Renal cortex interstitium (tissue), 15 donors: ENCODE measurements at places on chromosomes 12 and 14.

DNA sequence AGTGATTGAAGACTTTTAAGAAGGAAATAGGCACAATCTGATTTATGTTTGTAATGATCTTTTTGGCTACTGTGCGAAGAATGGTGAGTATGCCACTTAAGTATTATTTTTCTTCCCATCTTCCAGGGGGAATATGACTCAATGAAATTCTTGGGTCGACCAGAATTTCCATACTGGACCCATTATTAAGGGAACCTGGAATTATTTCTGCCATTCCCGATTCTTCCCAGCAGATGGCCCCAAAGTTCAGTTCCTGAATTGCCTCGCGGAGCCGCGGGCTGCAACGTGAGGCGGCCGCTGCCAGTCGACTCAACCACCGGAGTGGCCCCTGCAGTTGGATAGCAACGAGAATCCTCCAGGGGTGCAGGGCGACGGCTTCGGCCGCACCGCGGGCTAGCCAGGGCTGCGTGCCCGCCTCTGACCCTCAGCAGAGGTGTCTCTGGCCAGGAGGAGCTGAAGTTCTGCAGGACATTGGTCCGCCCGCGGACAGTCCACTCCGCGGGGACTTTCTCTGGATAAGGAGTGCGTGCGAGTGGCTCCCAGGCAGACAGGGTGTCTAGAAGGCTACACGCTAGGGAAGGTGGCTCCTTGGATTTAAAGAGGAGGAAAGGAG lies 628 bp upstream of the TSHR start:
- DNase-seq: peak; percentile 66

DNA sequence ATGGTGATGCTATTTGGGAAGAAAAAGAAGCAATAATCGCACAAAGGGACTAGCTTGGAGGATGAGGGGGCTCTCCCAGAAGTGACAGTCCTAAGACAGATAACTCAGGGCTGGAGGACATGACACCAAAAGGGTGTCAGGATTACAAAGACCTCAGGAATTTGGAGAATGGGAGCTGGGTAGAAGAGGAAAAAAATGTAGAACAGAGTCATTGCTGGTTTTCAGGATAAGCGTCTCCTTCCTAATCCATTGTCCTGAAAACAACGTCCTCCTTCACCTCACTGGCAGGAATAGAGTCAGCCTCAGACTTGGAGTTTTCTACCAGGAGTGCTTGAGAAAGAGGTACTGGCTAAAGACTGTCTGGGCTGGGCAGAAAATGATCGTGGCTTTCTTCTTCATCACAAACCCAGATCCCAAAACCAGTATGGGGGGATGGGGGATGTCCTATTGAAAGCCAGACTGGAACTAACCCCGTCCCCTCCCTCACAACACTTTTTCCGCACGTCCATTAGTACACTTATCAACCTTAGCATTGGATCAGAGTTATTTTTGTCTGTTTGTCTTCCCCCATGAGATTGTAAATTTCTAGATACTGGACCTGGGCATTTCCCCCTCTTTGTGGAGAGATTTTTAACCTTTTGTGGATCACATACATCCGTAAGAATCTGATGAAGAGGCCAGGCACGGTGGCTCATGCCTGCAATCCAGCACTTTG lies 14.3 kb downstream of the B4GALNT3 start:
- no peak for DNase-seq

DNA sequence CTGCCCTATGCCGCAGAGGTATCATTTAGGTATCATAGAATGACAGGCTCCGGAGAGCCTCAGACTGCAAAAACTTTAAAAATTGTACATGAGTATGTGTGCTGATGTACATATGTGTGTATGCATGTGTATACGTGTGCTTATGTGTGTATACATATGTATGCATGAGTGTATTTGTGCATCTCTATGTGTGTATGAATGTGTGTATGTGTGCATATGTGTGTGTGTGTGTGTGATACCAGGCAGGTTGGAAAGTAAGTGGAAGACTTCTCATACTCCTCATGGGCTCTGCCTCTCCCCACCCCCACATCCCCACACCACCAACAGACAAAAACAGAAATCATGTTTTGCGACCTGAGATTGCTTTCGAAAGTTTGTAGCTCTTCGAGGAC lies 621 bp upstream of the TMEM117 start:
- DNase-seq: no peak

GRCh38 chr12:121921066-121921465 lies 2.7 kb downstream of the CFAP251 start:
- no peak for DNase-seq

DNA sequence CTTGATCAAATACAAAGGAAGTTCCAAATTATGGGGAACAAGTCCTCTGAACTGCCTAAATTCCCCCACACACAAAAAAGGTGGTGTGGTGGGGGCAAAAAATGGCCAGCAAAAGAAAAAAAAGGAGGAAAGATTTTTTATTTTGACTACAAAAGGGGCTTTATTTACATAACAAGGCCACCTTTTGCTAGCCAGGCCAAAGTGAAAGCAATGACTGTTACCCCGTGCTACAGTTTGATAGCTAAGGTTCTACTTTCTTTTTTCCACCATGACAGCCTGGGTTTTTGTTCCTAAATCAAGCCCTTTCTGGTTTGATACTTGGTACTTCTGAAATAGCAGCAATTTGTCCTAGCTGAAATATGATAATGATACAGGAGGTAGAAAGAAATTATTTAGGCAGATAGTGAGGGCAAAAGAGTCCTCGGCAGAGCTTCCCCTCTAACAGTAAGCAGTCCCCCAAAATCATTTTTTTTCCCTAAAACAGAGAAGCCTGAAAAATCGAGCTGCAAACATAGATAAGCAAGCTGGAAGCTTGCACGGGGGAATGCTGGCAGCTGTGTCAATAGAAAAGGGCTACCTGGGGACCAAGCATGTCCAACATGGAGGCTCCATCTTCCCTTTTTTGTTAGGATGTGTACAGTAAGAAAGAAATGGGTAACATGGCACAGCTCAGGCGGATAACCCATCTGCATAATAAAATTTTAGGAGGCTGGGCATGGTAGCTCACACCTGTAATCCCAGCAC lies 8.9 kb upstream of the B4GALNT1 start:
- no peak for DNase-seq

GRCh38 chr12:81354327-81354932 lies 276.6 kb downstream of the ACSS3 start:
- no peak for DNase-seq

DNA sequence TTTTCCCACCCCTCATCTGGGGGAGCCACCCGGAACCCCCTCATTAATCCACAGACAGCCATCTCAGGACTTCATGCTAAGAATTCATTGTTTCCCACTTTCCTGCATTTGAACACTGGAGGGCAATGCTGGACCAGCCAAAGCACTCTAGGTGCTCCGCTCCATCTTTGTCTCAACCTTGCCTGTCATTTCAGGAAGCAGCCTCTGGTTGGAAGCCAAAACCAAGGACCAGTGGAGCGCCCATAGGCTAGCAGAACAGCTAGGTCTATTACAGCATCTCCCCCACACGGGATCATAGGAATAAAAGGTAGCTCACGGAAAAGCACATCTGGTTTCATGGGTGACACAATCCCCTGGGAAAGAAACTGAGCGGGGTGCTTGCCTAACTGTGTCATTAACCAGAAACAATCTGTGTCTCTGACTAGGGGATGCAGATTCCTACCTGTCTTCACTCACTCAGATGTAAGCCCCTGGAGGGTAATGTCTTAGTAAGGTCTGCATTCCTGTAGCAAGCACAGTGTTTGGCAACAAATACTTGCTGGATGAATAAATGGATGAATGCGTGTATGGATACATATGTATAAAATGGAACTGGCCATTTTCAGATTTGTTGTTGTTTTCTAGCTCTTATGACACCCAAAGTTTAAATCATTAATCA lies 197.0 kb downstream of the DAD1 start:
- DNase-seq: peak; percentile 67

DNA sequence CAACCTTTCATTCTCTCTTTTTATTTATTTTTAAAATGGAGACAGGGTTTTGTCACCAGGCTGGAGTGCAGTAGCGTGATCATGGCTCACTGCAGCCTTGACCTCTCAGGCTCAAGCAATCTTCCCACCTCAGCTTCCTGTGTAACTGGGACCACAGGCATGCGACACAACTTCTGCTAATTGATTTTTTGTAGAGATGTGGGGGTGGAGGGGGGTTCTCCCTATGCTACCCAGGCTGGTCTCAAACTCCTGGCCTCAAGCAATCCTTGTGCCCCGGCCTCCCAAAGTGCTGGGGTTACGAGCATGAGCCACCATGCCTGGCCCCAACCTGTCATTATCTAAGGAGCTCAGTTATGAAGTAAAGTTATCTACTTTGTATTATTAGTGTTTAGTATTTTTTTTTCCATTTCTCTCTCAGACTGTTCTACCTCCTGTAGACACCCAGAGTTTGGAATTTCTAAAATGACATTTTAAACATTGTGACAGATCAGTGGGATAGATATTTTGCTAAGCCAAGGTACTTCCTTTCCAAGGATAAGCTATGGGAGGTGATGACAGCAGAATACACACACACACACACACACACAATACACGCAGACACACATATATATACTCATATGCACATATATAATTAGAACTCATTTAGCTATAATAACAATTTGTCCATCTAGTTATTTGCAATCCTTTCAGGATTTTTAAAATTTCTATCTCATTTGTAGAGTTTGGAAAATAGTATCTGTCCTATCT lies 2.1 kb upstream of the USP44 start:
- no peak for DNase-seq

- DNase-seq: no peak
Observed at GRCh38 chr12:120121766-120122293, 5.3 kb upstream of the RAB35 start.

- no peak for DNase-seq
Observed at GRCh38 chr14:54782751-54783659, 119.6 kb downstream of the GCH1 start.

- no peak for DNase-seq
Observed at GRCh38 chr12:111386885-111387284, 18.0 kb upstream of the PHETA1 start.
